Effector memory CD8-positive, alpha-beta T cell (primary cell): ENCODE measurements at places on chromosomes 3 and 15.

GRCh38 chr3:81741216-81741615 is 20.2 kb downstream of the GBE1 start:
- no peaks in the 10 kb centered on the region for H3K27me3 ChIP-seq
- no peak overlapping the region for H3K27ac ChIP-seq
- no peak for DNase-seq

GRCh38 chr3:149902498-149903139 is 68.1 kb downstream of the PFN2 start:
- no peaks in the 10 kb centered on the region for H3K27me3 ChIP-seq
- H3K4me3 ChIP-seq = no peak overlapping the region
- DNase-seq = no peak
- H3K27ac ChIP-seq = peak overlapping the region; percentile 4

GRCh38 chr3:53753518-53754183 is 92.6 kb downstream of the CHDH start:
- no peaks in the 10 kb centered on the region for H3K36me3 ChIP-seq
- H3K4me1 ChIP-seq = peaks cover 10% of the 10 kb centered on the region
- peak overlapping the region; percentile 19 for H3K27ac ChIP-seq
- peak overlapping the region; percentile 53 for H3K4me3 ChIP-seq
- peaks cover 17% of the 10 kb centered on the region for H3K27me3 ChIP-seq

GRCh38 chr15:55284426-55284825 is 5.2 kb downstream of the RAB27A start:
- H3K27ac ChIP-seq = peak overlapping the region; percentile 97
- H3K4me1 ChIP-seq = peaks cover 90% of the 10 kb centered on the region
- H3K4me3 ChIP-seq = peak overlapping the region; percentile 96
- H3K27me3 ChIP-seq = no peaks in the 10 kb centered on the region
- DNase-seq = no peak
- peaks cover 38% of the 10 kb centered on the region for H3K36me3 ChIP-seq

DNA sequence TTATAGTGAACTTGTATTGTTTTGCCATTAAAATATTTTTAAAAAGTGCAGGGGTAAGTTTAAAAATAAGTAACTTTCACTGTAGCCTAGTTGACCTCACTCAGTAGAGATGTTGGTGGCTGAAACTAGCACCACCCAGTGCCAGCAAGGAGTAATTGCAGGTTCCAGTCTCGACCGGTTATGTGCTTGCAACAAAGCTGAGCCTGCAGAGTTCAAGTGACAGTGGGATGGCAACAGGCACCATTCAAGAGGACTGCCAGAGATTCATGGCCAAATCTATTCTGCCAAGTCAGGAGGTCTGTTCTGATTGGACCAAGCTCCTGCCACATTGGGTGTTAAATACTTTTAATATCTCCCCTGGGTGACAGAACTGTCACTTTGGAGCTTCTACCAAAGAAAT is 2.7 kb downstream of the ADAMTS7 start:
- peaks cover 5% of the 10 kb centered on the region for H3K36me3 ChIP-seq
- no peak for DNase-seq
- peaks cover 34% of the 10 kb centered on the region for H3K27me3 ChIP-seq

DNA sequence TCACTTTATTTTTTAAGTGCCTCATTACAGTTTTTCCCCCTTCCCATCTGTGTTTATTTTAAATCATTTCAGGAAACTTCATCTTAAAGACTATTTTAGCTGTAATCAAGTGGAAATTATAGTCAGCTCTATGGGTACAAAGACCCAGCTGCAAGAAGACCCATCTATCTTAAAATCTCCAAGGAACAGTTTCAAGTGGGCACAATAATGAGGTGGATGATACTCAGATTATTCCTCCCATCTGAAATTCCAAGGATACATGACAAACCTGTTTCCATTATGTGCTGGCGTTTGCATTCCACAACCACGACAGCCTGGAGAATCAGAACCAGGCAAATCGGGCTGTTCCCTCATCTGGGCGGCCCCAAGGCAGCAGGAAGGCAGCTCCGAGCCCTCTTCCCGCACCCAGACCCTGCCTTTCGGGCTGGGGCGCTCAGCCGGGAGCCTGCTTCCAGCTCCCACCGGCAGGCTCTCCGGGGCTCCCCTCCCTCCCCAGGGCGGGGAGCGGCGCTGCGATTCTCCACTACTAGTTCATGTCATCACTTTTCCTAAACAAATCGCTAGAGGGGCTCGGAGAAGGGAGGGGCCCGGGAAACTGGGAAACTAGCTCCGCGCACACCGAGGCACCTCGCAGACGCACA is at the start of gene MGLL:
Gene MGLL, minus strand, starts transcription at position 475 of the 641 bp plus-strand sequence. Its CDS starts 197 bp downstream, at position 278.
- H3K36me3 ChIP-seq = peaks cover 3% of the 10 kb centered on the region
- H3K27ac ChIP-seq = peak within 1 kb of the TSS; percentile 20
- peak within 1 kb of the TSS; percentile 85 for H3K4me3 ChIP-seq
- no peaks in the 10 kb centered on the region for H3K4me1 ChIP-seq

GRCh38 chr3:52220380-52221026 is 4.9 kb downstream of the TLR9 start:
- DNase-seq = peak; percentile 87
- H3K27me3 ChIP-seq = no peaks in the 10 kb centered on the region
- peaks cover 16% of the 10 kb centered on the region for H3K36me3 ChIP-seq
- peak overlapping the region; percentile 77 for H3K4me3 ChIP-seq
- peaks cover 77% of the 10 kb centered on the region for H3K4me1 ChIP-seq

- H3K27me3 ChIP-seq = peaks cover 57% of the 10 kb centered on the region
- no peaks in the 10 kb centered on the region for H3K36me3 ChIP-seq
- H3K4me3 ChIP-seq = no peak overlapping the region
- H3K4me1 ChIP-seq = no peaks in the 10 kb centered on the region
- H3K27ac ChIP-seq = no peak overlapping the region
Measured at GRCh38 chr3:195040773-195041520, 230.0 kb downstream of the XXYLT1 start.

DNA sequence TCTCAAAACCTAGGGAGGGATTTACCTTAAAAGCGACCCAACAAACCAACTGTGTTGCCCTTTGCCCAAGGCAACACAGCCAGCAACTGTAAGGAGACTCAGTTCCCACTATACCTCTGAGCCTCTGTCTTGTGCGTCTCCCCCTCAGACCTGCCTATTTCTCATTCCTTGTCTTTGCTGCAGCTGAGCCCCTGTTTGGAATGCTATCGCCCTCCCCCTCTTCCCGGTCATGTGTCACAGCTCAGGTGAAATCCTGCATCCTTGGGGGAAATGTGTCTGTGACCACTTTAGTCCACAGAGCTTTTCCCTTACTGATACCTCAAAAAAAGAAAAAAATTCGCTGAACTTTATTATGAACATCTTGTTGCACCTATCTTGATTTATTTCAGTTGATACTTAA is 52.0 kb upstream of the LRIG1 start:
- no peaks in the 10 kb centered on the region for H3K36me3 ChIP-seq
- no peaks in the 10 kb centered on the region for H3K4me1 ChIP-seq
- H3K27me3 ChIP-seq = peaks cover 46% of the 10 kb centered on the region
- DNase-seq = no peak
- H3K4me3 ChIP-seq = no peak overlapping the region

DNA sequence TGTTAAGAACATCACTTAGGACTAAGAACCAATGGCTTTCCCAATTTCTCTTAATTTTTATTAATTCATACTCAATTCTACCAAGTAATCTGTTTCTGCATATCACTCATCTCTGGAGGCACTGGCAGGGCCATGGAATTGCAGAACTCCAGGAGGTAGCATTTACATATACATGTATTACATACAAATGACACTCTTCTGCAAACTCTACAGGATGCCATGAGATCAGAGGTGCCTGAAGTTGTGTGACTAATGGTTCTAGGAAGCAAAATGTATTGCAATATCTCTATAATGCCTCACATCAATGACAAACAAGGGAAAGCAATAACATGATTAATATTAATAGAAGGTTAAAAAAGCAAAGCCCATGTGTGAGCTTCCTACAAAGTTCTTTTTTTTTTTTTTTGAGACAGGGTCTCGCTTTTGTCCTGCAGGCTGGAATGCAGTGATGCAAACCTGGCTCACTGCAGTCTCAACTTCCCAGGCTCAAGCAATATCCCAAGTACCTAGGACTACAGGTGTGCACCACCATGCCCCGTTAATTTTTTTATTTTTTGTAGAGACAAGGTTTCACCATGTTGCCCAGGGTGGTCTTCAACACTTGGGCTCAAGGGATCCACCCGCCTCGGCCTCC is 33.0 kb downstream of the DENND6A start:
- H3K4me1 ChIP-seq = peaks cover 13% of the 10 kb centered on the region
- H3K36me3 ChIP-seq = peaks cover 85% of the 10 kb centered on the region
- H3K27me3 ChIP-seq = no peaks in the 10 kb centered on the region
- no peak for DNase-seq
- no peak overlapping the region for H3K4me3 ChIP-seq

DNA sequence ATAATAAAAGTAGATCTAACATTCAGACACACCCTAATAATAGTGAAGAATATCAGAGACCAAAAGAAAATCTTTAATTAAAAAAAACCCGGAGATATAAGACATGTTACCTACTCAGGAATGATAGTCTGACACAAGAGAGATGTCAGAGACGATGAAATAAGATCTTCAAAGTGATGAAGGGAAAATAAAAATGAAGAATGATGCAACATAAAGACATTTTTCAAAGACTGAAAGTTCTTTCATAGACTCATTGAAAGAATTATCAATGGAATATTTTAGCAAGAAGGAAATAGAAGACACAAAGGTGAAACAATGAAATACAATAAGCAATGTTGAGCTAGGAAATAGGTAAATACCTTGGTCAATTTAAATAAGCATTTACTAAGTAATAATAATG is 19.6 kb downstream of the HCLS1 start:
- no peaks in the 10 kb centered on the region for H3K27me3 ChIP-seq
- no peak for DNase-seq

- H3K36me3 ChIP-seq = no peaks in the 10 kb centered on the region
- no peaks in the 10 kb centered on the region for H3K27me3 ChIP-seq
- no peak for DNase-seq
- H3K4me1 ChIP-seq = peaks cover 10% of the 10 kb centered on the region
Measured at GRCh38 chr3:99877031-99877579, 59.4 kb downstream of the CMSS1 start.

- H3K27me3 ChIP-seq = no peaks in the 10 kb centered on the region
- peaks cover 56% of the 10 kb centered on the region for H3K36me3 ChIP-seq
- peaks cover 8% of the 10 kb centered on the region for H3K4me1 ChIP-seq
- H3K27ac ChIP-seq = no peak overlapping the region
- DNase-seq = no peak
- no peak overlapping the region for H3K4me3 ChIP-seq
Measured at GRCh38 chr3:121724130-121724529, 25.4 kb downstream of the GOLGB1 start.

GRCh38 chr15:64112904-64113303 is 17.1 kb downstream of the SNX1 start:
- peak overlapping the region; percentile 42 for H3K27ac ChIP-seq
- H3K4me1 ChIP-seq = peaks cover 40% of the 10 kb centered on the region
- H3K27me3 ChIP-seq = no peaks in the 10 kb centered on the region
- H3K36me3 ChIP-seq = peaks cover 54% of the 10 kb centered on the region

GRCh38 chr15:59521443-59521842 is 83.5 kb downstream of the FAM81A start:
- H3K27me3 ChIP-seq = peaks cover 23% of the 10 kb centered on the region
- no peak for DNase-seq
- peaks cover 3% of the 10 kb centered on the region for H3K36me3 ChIP-seq
- peaks cover 16% of the 10 kb centered on the region for H3K4me1 ChIP-seq
- no peak overlapping the region for H3K4me3 ChIP-seq
- no peak overlapping the region for H3K27ac ChIP-seq

GRCh38 chr3:134449277-134449676 is 36.5 kb downstream of the ANAPC13 start:
- no peaks in the 10 kb centered on the region for H3K4me1 ChIP-seq
- peaks cover 41% of the 10 kb centered on the region for H3K27me3 ChIP-seq
- DNase-seq = no peak

GRCh38 chr3:71548705-71549384 is 34.7 kb downstream of the FOXP1 start:
- H3K27me3 ChIP-seq = no peaks in the 10 kb centered on the region
- DNase-seq = no peak
- H3K36me3 ChIP-seq = no peaks in the 10 kb centered on the region

DNA sequence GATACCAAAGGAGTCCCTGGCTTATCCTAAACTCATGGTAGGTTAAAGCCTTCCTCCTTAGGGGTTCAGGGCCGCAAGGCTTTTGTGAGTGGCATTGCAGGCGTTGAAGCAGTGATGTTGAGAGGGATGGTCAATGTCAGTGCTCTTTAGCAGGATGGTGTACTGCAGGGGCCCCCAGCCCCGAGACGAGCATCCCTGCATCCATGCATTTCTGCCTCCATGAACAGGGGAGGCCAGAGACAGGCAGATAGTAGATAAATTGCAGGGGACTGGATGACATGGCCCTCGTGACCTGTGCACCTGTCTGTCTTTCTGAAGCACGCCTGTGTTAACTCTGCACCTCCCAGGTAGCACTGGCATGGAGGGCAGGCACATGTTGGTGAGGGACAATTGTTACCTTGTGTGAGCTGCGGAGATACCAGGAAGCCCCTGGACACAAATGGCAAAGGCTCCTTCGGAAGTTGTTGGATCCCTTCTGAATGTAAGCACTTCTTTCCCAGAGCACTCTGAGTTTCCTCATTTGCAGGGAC is 133.5 kb downstream of the SNRPN start:
- H3K27ac ChIP-seq = no peak overlapping the region
- no peak for DNase-seq
- H3K4me1 ChIP-seq = no peaks in the 10 kb centered on the region

DNA sequence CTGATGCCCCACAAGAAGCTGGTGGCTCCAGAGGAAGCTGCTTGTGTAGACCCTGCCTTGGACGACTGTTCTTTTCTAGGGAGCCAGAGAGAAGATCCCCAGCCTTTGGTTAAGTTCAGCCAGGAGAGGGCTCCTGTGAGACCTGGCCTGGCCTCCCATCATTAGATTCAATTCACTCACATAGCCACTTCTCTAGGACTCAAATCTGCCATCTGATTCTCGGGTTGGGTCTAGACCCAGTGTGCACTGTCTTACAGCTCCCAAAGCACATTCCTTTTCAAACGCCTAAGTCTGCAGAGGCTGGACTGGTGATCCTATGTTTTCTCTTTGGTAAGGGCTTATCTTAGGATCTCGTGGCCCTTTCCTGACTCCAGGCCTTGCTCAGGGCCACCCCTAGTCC is 81.7 kb upstream of the NPHP3 start:
- DNase-seq = no peak
- no peak overlapping the region for H3K27ac ChIP-seq
- H3K27me3 ChIP-seq = peaks cover 6% of the 10 kb centered on the region
- H3K36me3 ChIP-seq = no peaks in the 10 kb centered on the region

- H3K27me3 ChIP-seq = no peaks in the 10 kb centered on the region
- H3K27ac ChIP-seq = no peak overlapping the region
- H3K4me1 ChIP-seq = peaks cover 5% of the 10 kb centered on the region
- no peak overlapping the region for H3K4me3 ChIP-seq
Measured at GRCh38 chr15:41655716-41656115, 4.5 kb upstream of the MGA start.

GRCh38 chr3:126983653-126984390 is 907 bp downstream of the PLXNA1 start:
- no peak overlapping the region for H3K27ac ChIP-seq
- H3K27me3 ChIP-seq = no peaks in the 10 kb centered on the region
- H3K4me1 ChIP-seq = peaks cover 18% of the 10 kb centered on the region

DNA sequence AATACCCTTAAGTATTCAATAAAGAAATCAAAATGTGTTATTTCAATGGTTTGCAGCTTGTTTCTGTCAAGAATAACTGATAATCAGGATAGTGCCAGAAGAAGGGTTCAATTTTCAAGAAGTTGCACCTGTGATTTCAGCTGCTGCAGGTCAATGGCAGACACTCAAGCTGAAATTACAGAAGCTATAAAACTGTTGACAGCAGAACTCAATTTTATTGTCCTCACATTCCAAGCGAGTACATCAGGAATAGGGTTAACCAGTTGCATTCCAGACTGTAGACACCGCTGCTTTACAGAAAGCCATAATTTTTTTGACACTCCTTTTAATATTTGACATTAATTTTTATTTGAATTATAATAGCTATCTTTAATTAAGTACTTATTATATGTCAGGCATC is 364.1 kb downstream of the CGGBP1 start:
- no peaks in the 10 kb centered on the region for H3K4me1 ChIP-seq
- no peak overlapping the region for H3K27ac ChIP-seq
- H3K27me3 ChIP-seq = no peaks in the 10 kb centered on the region

GRCh38 chr15:50127255-50127777 is 8.3 kb upstream of the ATP8B4 start:
- no peak for DNase-seq
- H3K27me3 ChIP-seq = no peaks in the 10 kb centered on the region
